NCI-H2107 (cell line): ENCODE measurements at places on chromosomes 16 and 17.

DNA sequence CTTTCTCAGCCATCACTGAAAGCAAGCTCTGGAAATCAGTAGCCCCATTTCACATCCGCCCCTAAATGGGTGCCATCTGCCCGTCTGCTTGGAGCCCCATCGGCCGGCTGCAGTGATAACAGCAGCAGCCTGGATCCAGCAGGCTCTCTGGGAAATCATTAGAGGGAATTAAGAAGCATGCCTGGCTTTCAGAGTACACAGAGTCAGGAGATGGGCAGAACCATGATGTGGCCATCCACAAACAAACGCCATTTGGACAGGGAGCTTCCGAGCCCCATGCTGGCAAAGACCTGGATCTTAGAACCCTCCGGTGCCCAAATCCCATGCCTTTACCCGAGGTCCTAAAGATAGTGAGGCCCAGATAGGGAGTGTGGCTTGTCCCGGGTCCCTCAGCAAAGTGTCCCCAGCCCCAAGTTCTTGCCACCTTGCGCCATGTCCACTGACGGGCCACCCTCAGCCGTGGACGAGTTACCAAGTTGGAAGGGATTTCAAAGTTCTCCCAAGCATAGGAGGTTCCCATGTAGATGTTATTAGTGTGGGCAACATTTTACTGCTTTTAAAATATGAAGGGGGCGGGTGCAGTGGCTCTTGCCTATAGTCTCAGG lies 1.0 kb upstream of the LITAF start:
- DNase-seq = no peak

- no peak for DNase-seq
Measured at GRCh38 chr16:56783344-56783743, 53.4 kb downstream of the NUP93 start.

DNA sequence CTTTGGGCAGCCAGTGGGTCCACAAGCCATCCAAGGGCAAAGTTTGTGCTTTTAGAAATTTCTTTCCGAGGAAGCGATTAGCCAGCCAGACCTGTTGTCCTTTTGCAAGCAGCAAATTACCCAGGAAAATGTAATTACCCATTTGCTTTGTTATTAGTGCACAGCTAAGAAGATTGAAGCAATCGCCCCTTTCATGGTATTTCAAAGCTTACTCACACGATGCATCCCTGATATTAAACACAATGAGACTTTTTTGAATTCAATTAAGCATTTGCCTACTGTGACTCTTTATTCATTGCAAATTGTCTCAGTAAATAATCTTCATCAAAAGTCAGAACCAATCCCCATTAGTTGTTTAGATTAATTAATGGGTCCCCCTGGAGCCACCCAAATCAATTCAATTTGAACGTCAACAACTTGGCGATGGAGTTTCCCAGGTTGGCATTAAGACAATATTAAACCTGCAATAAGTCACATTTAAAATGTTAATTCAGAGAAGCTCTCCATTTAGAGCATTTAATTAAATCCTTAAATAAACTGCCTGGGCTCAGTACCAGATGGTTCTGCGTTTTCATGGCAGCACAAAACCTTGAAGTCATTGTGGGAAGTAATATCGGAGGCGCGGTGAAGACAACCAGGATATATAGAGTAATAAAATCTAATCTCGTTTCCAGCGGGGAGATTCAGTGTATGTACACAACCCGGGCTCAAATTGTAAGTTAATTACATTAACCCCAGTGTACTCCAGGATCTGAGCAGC lies 366.2 kb upstream of the TNRC6C start:
- no peak for DNase-seq

- DNase-seq = no peak
Measured at GRCh38 chr17:30605523-30605922, 128.3 kb downstream of the GOSR1 start.

- DNase-seq = no peak
Measured at GRCh38 chr17:80599546-80600305, 55.1 kb downstream of the RPTOR start.

- no peak for DNase-seq
Measured at GRCh38 chr17:79221597-79221996, 147.0 kb downstream of the ENGASE start.

DNA sequence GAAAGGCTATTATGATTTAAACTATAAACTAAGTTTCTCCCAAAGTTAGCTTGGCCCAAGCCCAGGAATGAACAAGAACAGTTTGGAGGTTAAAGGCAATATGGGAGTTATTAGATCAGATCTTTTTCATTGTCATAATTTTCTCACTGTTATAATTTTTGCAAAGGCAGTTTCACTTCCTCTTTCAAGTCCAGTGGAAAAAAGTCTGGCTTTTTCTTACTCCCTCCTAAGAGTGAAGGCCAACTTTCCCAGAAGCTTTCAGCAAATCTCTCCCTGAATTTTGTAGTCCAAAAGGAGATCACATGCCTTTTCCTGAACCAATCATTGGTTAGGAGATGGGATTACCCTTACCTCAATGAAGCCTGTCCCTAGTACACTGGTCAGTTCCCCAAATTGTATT lies 9.1 kb upstream of the BLMH start:
- no peak for DNase-seq

- no peak for DNase-seq
Measured at GRCh38 chr17:77291591-77292386, 151.0 kb downstream of the SEC14L1 start.

DNA sequence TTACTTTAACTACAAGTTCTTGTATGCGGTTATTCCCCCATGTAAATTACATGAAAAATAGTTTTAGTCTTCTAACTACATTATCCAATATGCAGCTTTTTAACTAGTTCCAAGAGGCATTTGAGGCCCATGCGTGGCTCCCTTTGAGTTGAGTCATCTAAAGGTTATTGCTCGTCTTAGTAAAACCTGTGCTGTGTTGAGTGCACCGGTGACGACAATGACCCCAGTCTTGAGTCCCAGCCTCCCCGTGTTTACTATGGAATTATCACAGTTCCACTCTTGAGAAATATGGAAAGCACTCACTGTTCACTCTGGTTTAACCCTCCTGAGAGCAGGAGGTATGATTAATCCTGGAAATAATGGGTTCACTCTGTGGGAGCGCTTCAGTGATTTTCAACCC lies 119.2 kb downstream of the PITPNC1 start:
- DNase-seq = no peak

GRCh38 chr16:84689111-84689510 lies 10.7 kb upstream of the USP10 start:
- DNase-seq = no peak

DNA sequence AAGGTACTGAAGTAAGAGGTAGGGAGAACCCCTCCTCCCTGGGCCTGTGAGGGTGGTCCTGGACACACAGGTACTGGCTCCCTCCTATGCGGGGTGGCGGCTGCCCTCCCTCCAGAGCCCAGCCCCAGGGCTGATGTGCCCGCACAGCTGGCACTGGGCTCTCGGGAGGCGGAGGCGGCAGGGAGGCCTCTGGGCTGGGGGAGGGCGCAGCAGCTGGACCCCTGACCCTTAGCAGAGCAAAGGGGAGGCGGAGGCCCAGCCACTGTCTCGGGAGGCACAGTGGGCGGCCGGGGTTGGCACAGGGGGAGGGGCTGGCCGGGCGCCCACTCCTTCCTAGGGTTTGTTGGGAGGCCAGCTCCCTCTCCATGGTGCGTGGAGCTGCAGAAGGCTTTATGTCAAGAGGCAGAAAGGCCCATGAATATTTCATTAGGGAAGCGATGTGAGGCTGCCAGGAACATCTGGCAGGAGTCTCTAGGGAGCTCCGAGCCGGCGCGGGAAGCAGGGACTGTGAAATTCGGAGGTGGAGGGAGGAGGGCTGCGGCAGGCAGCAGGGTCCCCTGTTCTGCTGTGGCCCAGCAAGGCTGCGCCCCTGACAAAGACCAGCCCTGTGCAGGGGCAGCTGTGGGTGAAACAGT lies 44.1 kb upstream of the ACSF3 start:
- DNase-seq = peak; percentile 31
